ENCODE measurements at places on chromosomes 2 and 18.

DNA sequence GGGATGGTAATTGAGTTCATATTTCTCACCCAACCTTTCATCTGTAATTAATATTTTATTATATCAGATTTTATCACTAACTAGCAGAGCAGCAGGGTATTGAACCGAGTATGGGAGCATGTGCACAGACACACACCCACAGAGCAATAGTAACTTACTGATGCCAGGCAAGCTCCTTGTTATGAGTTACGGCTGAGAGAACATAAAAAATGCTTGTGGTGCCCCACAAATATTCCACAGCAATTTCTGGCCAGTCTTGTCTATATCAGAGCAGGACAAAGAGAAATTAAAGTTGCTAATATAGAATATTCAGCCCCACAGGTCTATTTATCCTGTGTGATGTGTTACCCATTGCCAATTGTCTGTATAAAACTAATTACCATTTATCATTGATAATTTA lies 501.8 kb upstream of the RAB12 start:
- DNase-seq = peak; percentile 70

GRCh38 chr2:36701391-36701795 lies 4.9 kb downstream of the VIT start:
- DNase-seq = peak; percentile 43

GRCh38 chr2:100976645-100977391 lies 25.3 kb upstream of the RPL31 start:
- DNase-seq = peak; percentile 86

GRCh38 chr2:109131777-109132176 lies 2.8 kb downstream of the SH3RF3 start:
- peak; percentile 42 for DNase-seq

- DNase-seq = peak; percentile 22
Measured at GRCh38 chr2:120396013-120396860, 50.3 kb downstream of the INHBB start.

- DNase-seq = no peak
Measured at GRCh38 chr2:203824603-203825002, 43.0 kb upstream of the CTLA4 start.

- DNase-seq = no peak
Measured at GRCh38 chr2:127106457-127106990, 430 bp downstream of the BIN1 start.

- no peak for DNase-seq
Measured at GRCh38 chr2:32222966-32223365, 41.7 kb downstream of the NLRC4 start.

DNA sequence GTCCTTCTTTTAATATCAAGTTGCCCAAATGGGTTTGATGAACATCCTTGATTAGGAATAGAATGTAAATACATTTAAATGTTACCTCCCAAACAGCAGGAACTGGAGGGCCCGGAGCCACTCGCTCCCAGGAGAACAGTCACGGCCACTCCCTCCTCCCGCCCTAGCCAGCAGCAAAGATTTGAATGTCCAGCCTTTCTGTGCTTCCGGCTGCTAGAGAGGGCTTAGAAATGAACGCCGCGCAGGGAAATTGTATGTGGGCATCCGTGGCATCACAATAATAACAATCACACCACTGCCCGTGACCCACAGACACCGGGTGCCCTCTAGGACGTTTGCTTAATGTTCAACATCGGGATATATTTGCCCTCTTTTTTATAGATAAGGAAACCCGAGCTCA lies 164.9 kb upstream of the SALL3 start:
- DNase-seq = no peak

DNA sequence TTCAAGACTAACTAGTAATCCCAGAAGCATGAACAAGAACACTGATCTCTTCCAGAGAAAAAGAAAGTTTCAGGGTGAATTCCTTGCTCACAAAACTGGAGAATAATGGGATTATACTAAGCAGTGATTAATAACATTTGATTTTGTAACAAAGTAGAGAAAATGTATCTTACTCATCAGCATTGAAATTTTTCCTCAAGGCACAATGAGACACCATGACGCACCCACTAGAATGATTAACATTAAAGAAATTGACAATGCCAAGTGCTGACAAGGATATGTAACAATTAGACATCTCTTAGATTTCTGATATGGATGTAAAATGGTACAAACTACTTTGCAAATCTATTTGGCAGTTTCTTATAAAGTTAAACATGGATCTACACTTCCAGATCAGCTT lies 101.1 kb upstream of the EPHA4 start:
- no peak for DNase-seq

- peak; percentile 32 for DNase-seq
Measured at GRCh38 chr2:12606472-12607000, 110.2 kb upstream of the TRIB2 start.

DNA sequence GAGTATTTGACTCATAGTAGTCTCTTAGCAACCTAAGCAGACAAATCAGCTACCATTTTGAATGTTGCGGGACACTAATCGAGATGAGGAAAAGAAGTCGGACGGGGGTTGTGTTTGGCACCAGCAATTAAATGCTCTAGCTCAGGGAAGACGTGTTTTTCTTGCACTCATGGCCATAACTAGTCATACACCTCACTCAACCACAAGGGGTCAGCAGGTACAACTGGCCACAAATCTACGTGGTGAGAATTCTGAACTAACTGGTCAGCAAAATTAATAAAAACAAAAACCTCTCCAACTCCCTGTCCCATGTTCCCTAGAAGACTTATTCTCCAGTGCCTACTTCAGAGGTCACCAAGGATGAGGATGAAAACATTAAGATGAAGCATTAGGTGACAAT lies 1467.8 kb downstream of the DPP10 start:
- no peak for DNase-seq

GRCh38 chr2:196288006-196288538 lies 116.7 kb upstream of the STK17B start:
- no peak for DNase-seq

GRCh38 chr18:24306201-24306600 lies 91.4 kb downstream of the OSBPL1A start:
- no peak for DNase-seq

GRCh38 chr2:126761256-126761980 lies 105.5 kb downstream of the GYPC start:
- no peak for DNase-seq

GRCh38 chr2:81894451-81894990 lies 1590.0 kb upstream of the LRRTM1 start:
- DNase-seq = peak; percentile 3

DNA sequence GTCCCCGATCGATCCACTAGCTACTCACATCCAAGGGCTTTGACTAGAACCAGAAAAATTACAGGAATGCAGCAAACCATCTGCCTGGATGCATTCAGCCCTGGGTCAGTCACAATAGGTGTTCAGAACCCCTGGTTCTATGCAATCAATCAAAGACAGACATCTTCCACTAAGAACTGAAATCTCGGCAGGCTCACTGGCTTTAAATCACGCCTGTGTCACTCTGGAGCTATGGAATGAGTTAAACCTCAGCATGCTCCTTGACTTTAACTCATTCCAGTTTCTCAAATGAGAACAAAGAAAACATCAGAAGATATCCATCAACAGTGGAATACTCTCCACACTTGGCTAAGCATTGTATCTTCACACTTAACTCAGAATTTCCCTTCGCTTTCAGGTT lies 68.1 kb upstream of the SPTBN1 start:
- no peak for DNase-seq

- DNase-seq = no peak
Measured at GRCh38 chr2:37615804-37616676, 55.4 kb downstream of the CDC42EP3 start.

- no peak for DNase-seq
Measured at GRCh38 chr18:32695534-32695933, 77.3 kb downstream of the KLHL14 start.

- DNase-seq = no peak
Measured at GRCh38 chr2:120943403-120944034, 207.9 kb downstream of the GLI2 start.
